Brain microvascular endothelial cell (primary cell): ENCODE measurements at places on chromosomes 5 and 9.

DNA sequence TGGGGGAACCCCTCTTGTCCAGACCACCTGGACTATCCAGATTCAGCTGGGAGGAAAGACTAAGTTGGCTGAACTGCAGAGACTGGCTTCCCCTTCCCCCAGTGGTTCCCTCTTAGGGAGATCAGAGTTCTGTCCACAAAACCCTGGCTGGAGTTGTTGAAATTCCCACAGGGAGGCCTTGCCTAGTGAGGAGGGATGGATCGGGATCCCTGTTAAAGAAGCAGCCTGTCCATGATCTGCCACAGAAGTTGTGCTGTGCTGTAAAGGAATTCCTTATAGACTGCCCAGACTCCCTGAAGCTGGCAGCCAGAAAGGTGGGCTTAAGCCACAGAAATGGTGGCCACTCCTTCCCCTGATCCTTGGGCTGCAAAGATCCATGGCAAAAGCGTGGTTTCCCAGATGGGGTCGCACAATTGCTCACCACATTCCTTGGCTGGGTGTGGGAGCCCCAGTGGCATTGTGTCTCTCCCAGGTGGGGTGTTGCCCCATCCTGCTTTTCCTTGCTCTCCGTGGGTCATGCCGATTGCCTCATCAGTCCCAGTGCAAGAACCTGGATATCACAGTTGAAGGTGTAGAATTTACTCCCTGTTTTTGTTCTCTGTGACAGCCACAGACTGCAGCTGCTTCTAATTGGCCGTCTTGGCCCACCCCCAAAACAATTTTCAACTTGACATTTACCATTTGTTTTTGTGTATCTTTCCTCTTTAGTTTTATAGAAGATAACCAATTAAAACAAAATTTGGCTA is 342.4 kb downstream of the FGF10 start:
- DNase-seq = no peak

- DNase-seq = no peak
These were observed 150.4 kb downstream of the FSTL4 start for GRCh38 chr5:133461796-133462516.

DNA sequence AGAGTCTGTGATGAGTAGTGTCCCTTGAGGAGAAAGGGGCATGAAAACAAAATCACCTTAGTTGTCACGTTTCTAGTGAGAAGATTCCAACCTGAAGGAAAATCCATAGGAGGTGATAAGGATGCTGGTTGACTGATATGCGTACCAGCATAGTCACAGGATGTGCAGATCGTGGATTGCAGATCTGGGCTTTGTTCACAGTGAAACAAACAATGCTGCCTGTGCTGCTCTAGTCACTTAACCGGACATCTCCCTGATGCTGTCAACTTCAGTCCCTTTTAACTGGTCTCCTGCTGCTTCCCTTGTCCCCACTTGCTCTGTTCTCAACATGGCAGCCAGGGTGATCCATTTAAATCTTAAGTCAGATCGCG is 89.7 kb downstream of the IQGAP2 start:
- no peak for DNase-seq

GRCh38 chr5:124034963-124035362 is 523.0 kb downstream of the CSNK1G3 start:
- no peak for DNase-seq

- DNase-seq = no peak
These were observed 190.2 kb downstream of the ASTN2 start for GRCh38 chr9:117224695-117225094.

DNA sequence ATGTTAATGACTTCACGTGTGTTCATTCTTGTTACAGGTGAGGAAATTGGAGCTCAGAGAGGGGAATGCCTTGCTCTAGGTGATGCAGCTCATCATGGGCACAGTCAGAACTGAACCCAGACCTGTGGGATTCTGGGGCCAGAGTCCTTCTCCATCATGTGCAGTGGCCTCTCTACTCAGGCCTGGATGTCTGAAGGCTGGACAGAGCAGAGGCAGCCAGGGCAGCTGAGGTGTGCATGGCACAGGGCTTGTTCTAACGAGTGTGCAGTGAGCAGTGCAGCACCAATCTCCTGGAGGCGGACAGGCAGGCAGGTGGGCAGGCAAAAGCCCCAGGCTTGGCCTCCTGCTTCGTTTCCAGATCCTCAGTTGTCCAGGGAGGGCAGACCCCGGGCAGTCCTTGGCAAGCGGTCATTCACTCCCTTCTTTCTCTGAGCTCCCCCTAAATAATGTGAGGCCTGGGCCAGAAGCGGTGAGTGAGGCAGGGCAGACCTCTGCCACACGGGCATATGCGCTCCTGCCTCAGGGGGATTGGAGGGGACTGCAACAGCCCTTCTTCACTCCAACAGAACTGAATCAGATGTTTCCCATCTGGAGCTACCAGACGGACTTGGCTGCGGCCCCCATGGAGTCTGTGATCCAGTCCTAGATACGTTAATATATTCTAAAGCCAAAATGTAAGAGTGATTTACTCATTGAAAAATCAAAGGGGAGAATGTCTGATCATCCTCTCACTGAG is 68.7 kb upstream of the FSTL4 start:
- no peak for DNase-seq

GRCh38 chr9:10704720-10705119 is 91.9 kb upstream of the PTPRD start:
- DNase-seq = peak; percentile 51
